Fibroblast of the aortic adventitia (primary cell): ENCODE measurements at places on chromosomes 11 and 22.

- DNase-seq, result no peak
Measured at GRCh38 chr22:49976439-49977175, 16.0 kb downstream of the PIM3 start.

- DNase-seq, result no peak
Measured at GRCh38 chr11:92837595-92837994, 131.9 kb upstream of the MTNR1B start.

- no peak for DNase-seq
Measured at GRCh38 chr11:1234771-1235305, 12.0 kb downstream of the MUC5B start.

- DNase-seq, result peak; percentile 47
Measured at GRCh38 chr11:124108156-124108555, 7.1 kb upstream of the VWA5A start.

GRCh38 chr11:105673089-105673488 lies 63.2 kb downstream of the GRIA4 start:
- DNase-seq, result peak; percentile 56

DNA sequence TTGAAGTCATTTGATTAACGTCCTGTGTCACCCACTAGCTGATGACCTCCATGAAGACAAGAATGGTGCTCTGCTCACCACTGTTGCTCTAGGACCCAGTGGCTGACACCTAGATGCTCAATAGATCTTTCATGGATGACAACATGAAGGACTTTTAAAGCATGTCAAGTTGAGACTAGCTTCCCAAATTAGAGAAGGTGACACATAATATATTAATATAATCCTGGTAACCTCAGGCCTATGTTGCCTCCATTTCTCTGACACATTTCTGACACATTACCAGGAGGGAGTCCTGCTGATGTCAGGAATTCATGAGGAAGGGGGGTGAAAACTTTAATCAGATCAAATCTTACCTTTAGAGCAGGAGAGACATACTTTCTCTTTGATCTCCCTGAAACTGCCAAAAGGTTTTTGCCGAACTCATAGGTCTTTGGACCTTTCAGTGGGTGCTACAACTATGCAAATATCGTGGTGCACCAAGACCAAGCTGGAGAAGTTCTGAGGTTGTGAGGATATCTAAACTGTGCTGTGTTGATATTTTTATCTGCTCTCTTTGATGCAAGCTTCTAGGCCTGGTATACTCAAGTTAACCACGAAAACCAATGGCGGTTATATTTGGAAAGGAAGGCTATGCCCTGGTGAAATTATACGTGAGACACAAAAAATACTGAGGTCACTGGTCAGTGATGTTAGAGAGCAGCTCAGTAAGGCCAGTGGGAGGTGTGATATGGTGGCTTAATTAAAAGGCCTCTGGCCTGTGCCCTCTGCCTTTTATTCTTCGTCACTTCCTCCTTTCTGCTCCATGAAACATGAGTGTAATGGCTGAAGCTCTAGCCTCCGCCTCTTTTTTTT lies 13.2 kb upstream of the AMPD3 start:
- DNase-seq, result no peak

DNA sequence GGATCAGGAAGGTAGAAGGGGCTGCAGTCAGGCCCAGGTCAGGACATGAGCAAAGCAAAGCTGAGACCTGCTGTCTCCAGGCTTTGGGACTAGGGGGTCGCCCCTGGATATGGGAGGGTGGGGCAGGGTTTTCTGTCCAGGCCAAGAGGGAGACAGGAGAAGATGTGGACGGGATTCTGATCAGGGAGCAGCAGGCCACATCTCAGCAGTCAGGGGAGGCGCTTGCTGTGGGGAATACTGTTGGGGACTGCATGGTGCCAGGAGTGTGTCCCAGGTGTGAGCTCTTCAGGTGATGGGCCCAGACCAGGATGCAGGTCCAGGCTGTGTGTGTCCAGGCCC lies 29.3 kb downstream of the IGLL5 start:
- no peak for DNase-seq

- no peak for DNase-seq
Measured at GRCh38 chr11:67437082-67437808, at the start of gene PTPRCAP. Gene PTPRCAP (minus strand): TSS chr11:67437682. CDS start chr11:67437619, 63 bp downstream.

DNA sequence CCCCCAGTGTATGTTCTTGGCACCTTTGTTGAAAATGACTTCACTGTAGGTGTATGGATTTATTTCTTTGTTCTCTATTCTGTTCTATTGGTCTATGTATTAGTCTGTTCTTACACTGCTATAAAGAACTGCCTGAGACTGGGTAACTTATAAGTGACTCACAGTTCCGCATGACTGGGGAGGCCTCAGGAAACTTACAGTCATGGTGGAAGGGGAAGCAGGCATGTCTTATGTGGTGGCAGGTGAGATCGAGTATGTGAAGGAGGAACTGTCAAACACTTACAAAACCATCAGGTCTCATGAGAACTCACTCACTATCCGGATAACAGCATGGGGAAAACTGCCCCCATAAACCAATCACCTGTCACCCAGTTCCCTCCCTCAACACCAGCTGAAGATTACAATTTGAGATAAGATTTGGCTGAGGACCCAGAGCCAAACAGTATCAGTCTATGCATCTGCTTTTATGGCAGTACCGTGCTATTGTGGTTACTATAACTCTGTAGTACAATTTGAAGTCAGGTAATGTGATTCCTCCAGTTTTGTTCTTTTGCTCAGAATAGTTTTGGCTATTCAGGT lies 836.2 kb downstream of the DLG2 start:
- no peak for DNase-seq

DNA sequence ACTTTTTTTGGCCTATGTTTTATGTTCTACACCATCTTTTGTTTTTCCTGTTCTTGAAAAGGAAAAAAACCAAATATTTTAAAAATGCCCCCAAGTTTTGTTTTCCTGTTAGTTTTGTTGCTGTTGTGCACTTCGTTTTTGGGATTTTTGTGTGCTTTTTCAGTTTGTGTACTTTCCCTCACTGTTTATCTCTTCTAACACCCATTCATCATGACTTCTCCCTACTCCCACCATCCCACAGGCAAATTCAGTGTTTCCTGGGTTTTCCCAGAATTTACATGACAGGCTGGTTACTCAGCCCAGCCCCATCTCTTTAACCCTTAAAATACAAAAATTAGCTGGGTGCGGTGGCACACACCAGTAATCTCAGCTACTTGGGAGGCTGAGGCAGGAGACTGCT lies 15.6 kb downstream of the TMEM123 start:
- no peak for DNase-seq

- peak; percentile 45 for DNase-seq
Measured at GRCh38 chr11:12876340-12876739, 132.8 kb upstream of the RASSF10 start.

- peak; percentile 72 for DNase-seq
Measured at GRCh38 chr22:27919942-27920755, 1.1 kb upstream of the PITPNB start.

- no peak for DNase-seq
Measured at GRCh38 chr11:125072961-125073590, 10.0 kb downstream of the SLC37A2 start.

GRCh38 chr11:134486704-134487103 lies 74.7 kb upstream of the B3GAT1 start:
- DNase-seq, result no peak

DNA sequence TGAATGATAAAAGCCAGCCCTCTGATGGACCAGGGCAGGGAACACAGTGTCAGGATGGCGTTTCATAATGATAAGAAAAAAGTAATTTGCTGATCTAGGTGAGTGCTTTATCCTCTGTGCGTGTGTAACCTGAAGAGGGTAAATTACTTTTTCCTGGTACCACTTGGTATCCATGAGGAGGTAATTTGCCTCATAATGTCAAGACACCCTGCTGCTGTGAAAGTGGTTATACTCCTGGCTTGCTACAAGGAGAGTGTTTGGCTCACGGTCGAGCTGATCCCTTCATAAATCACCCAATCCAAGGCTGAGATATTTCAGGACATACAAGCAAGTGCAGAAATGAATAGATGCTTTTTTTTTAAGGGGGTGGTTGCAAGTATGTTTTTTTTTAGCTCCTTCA lies 207.2 kb upstream of the PGR start:
- DNase-seq, result no peak

DNA sequence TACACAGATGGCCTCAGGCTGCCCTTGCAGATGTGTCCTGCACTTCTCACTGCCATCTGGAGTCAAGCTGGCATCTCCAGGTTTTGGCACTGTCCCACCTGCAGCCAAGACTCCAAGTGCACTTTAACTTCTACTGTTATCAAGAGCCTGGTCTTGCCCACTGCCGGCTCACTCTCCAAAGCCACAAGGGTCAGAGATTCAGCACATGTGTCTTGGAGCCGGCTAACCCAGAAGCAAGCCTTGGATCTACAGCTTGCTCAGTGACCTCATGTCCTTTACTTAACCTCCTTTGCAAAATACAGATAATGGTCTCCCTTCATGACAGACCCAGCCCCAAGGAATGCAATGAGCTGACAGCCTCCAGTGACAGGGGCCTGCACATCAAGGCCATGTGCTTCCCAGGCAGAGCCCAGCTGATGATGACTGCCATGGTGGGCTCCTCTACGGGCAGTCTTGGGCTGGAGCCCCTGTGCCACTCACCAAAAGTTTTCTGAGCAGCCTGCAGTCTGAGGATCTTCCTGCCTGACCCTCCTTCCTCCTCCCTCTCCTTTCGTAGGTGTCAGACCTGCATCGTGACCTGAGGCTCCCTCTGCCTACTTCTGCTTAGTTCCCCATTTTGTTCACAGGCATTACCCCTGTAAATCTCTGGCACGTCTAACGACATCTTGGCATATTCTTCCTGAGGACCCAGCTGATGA lies 9.0 kb downstream of the TP53AIP1 start:
- no peak for DNase-seq

- DNase-seq, result peak; percentile 97
Measured at GRCh38 chr11:86069408-86070101, 671 bp upstream of the PICALM start.

GRCh38 chr22:48838376-48838775 lies 989.3 kb downstream of the BRD1 start:
- no peak for DNase-seq

DNA sequence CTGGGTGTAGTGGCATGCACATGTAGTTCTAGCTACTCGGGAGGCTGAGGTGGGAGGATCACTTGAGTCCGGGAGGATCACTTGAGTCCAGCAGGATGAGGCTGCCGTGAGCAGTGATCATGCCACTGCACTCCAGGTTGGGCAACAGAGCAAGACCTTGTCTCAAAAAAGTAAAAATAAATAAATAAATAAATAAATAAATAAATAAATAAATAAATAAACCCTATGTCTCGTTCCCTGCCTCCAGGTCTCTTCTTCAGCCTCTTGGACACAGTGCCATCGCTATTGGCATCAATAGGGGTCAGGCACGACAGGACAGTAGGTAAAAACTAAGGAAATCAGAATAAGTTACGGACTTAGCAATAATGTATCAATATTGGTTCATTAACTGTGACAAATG lies 23.4 kb upstream of the SYT12 start:
- DNase-seq, result no peak

- no peak for DNase-seq
Measured at GRCh38 chr11:118979434-118979833, 7.9 kb downstream of the FOXR1 start.

- DNase-seq, result no peak
Measured at GRCh38 chr11:1780700-1781592, 17.2 kb upstream of the CTSD start.

DNA sequence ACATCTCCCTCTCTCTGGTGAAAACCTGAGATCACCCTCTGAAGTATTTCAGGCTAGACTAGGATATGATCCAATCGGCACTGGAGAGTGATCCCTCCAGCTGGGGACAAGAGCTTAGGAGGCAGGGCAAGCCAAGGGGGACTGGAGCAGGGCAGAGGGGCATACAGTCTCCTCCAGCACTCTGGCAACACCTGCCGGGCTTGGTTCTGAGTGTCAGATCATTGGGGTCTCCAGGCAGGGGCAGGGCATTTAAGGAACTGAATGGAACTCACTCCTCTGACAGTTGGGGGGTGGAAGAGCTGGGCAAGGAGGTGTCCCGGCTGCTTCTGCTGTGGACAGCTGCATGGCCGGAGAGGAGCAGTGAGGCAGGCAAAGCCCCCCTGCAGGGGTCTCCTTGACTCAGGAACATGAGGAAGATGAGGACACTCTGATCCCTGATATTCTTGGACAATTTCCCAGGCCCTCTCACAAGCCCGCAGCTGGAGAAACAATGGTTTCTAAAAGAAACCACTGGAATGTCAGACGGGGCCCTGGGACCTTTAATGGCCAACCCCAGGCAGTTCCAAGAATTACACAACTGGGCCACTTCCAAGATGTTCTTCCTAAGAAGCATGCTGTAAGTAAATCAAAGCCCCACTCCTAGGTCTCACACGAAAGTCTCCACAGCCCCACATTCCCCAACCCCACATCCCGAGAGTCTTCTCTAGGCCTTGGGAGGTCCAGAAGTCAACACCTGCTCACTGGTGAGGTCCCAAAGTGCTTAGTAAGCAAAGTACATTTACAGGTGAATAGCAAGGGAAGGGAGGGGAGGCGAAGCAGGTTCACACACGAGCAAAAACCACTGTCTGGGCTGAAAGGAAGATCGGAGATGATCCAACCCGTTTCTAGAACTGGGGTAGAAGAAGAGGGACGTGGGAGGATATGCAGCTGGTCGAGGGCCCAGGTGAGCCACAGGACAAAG lies 1.2 kb upstream of the CCDC86 start:
- DNase-seq, result peak; percentile 95

GRCh38 chr11:96430668-96431067 lies 40.9 kb downstream of the JRKL start:
- no peak for DNase-seq

DNA sequence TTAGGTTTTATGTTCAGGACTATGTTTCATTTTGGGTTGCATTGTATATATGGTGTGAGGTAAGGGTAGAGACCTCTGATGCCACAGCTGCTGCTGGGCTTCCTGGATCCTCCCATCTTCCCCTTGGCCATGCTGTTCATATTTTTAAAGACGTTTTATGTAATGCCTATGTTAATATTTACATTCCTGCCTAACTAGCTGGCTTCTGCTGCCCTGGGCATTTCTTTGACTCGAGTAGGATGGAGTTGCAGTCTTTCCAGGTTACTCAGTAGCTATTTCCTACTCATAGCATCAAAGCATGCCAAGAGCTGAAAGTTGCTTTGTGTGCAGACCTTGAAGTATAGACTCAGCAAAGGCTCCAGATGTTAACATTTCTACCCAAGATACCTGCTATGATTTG lies 220.5 kb upstream of the CADM1 start:
- no peak for DNase-seq

- DNase-seq, result no peak
Measured at GRCh38 chr22:27011717-27012116, 354.3 kb downstream of the MIAT start.

- DNase-seq, result peak; percentile 92
Measured at GRCh38 chr11:102599642-102600261, 25.4 kb downstream of the MMP20 start.

DNA sequence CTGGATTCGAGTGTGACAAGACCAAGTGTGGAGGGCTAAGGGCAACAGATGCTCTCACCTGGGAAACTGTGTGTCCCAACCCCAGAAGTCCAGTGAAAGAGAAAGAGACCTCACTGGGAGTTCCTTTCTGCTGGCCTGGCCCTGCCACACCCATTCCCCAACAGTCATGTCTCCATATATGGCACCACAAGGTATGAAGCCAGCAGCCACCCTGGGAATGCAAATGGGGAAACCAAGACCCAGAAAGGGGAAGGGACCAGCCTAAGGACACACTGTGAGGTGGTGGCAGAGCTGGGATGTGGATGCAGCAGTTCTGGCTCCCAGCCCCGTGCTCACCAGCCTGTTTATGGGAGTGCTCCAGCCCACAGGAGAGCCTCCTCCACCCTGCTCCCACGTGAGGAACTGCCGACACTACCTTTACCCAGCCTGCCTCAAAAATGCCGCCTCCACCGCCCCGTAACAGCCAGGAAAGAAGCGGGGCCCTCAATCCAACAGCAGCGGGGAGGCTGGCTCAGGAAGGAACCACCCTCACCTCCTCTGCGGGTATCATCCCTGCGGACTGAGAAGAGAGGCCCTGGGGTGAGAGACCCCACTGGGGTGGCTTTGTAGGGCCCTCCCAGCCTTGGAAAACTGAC lies 12.6 kb downstream of the LMO1 start:
- no peak for DNase-seq
